ENCODE measurements at places on chromosomes 12 and 14.

GRCh38 chr14:73754911-73755360, 40.8 kb upstream of the PNMA1 start:
- DNase-seq, result no peak

GRCh38 chr14:35159742-35160409, 37.5 kb downstream of the PRORP start:
- no peak for DNase-seq

DNA sequence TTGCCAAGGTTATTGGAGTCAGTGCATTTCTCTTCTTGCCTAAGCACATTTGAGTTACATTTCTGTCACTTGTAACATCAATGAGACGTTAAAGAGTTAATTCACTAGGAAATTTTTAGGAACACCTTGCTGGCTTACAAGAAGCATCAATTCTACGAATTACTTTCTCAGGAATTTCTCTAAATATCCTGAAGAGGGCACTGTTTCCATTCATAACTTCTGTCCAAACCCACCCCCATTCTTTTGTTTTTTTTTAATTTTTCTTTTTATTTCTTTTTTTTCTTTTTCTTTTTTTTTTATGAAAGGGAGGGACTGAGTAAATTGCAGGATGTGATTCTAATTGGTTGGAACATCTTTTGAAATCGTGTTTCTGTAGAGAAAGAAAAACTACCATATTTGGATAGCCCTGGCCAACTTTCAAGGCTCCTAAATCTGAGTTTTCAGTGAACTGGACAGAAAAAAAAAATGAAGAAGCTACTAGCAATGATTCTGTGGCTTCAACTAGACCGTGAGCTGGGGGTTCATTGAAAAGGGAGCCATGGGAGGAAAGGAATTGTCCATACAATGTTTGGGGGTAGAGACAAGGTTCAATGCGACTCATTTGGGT, 285.3 kb downstream of the DAD1 start:
- DNase-seq, result peak; percentile 8

DNA sequence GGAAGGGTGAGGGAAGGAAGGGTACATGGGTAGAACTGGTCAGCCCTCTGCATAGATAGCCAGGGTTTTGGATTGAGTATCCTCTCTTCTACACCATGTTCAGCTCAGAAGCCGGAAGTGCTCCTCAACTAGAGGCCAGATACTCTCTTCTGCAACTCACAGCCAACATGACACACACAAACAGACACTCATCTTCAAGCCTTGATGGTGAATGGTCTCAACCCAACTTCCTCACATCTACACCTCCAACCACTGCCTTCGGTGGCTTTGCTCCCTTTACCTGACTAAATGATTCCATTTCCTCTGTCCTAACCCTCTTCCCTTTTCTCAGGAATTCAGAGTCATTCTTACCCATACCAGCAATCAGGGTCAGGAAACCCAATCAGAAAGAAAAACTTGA, 7.6 kb upstream of the FKBP11 start:
- DNase-seq, result no peak

- peak; percentile 60 for DNase-seq
These were observed at the start of gene CCDC177 for GRCh38 chr14:69574263-69574953. Gene CCDC177, minus strand, starts transcription at chr14:69574871. Its CDS starts 1,249 bp downstream, at chr14:69573622.

DNA sequence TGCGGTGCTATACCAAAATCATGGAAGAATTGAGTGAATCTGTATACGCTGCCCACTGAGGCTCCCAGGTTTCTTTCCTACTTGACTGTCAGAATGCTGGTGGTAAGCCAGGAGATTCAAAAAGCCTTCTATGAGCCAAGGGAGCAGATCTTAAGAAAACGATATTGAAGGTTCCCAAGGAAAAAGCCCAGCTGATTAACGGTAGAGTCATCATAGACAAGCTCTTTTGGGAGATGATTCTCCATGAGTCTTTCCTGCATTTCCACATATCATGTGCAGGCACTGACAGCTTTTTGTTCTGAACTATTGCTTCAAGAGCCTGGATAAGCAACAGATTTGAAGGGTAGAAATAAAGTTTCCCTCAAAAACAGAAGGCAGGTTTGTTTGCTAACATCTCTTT, 17.5 kb downstream of the SLC35F4 start:
- DNase-seq, result no peak

GRCh38 chr12:110289044-110289710, 8.1 kb downstream of the ATP2A2 start:
- no peak for DNase-seq

DNA sequence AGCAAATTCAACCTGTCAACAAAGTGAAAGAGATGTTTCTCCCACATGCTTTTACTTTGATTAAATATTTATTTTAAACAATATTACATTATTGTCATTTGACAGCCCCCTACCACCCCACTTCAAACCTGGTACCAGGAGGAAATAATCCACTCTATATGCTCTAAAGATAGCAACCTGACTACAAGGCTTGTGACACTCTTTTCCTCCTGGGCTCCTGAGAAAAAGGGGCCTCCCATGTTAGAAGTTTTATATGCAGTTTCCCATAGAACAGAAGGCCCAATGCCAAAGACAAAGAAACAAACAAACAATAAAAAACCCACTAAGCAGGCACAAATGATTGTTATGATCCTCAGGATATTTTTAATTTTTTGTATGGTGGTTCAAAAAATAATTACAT, 73.6 kb downstream of the RPS29 start:
- DNase-seq, result no peak

DNA sequence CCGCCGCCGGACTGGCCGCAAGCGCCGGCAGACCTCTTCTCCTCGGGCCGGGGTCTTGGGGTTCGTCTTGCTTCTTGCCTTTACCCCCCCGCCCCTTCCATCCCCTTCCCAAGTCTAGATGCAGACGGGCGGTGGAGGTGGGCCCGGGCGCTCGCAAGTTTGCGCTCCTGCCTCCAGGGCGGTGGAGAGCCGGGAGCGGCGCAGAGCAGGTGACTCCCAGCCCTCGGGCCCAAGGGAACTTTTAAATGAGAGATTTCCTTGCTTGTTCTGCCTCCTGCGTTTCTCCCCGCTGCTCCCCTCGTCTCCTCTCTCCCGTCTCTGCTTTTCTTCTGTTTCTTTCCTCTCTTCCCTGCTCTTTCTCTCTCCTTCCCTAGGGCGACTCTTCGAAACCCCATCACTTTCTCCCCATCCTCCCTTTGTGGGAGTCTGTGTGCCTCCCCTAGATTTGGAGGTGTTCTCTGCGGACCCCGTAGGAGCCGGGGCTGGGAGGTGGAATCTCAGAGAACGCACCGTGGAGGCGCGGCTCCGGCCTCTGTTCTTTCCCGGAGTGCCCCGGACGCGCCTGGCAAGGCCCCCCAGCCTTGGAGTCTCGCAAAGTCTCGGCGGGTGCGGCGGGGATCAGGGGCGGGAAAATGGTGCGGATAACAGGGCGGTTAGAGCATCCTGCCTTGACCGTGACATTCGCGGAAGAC, 114.7 kb upstream of the MYL2 start:
- DNase-seq, result no peak

DNA sequence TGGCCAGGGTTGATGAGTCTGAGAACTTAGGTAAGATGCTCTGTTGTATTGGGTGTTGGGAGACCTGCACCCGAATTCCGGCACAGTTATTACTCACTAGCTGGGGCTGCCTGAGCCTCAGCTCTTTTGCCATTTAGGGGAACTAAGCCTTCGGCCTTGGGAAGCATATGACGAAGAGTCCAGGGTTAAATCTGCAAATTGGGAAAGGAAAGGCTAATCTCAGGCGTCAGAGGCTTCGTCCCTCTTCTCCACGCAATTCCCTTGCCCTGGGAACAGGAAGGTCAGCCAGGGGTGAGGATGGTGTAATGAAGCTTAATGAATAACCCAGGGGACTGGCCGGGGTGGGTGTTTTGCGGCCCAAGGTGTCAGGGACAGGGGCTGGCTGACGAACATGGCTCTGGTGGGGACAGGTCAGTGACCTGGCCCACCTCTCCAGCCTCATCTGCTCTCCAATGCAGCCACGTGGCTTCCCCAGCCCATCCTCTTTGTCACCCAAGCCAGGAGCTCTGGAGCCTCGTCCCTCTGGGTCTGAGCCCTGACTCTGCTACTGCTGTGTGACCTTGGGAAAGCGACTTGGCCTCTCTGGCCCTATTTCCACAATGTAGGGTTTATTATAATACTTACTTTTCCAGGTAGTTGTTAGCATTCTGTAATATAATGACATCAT, 3.8 kb upstream of the SDSL start:
- DNase-seq, result no peak

GRCh38 chr12:128971802-128972201, 118.5 kb downstream of the GLT1D1 start:
- DNase-seq, result no peak

DNA sequence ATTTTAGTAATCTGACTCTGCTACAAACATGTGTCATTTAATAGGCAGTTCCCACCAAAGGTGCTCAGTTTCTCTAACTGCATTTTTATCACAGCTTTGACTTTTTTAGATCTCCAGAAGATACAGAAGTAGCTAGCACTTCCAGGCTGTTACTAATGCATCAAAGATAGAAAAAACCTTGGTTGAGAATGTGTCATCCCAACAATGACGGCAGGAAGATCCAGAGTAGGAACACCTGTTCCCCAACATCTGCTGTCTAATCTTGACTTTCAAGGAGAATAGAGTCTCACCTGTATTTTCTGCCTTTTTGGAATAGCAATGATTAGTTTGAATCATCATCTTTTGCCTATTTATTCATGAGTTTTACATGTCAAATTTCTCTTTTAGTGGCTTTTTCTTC, 45.0 kb downstream of the ARMH4 start:
- no peak for DNase-seq

DNA sequence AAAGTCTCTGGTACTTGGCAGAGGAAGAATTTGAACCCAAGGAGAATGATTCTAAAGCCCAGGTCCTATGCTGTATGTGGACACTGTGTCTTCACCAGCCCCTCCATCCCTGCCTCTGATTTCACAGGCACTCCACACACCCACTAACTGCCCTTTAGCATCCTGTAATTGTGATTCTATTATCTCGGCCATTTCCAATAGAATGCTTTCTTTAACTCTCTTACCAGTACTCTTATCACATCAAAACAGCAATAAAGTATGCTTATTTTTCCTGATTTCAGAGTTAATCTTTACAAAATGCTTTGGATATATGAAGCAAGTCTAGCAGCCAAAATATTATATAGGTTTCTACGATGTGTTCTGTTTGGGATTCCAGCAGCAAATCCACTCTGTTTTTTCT, 37.9 kb upstream of the BTG1 start:
- no peak for DNase-seq

DNA sequence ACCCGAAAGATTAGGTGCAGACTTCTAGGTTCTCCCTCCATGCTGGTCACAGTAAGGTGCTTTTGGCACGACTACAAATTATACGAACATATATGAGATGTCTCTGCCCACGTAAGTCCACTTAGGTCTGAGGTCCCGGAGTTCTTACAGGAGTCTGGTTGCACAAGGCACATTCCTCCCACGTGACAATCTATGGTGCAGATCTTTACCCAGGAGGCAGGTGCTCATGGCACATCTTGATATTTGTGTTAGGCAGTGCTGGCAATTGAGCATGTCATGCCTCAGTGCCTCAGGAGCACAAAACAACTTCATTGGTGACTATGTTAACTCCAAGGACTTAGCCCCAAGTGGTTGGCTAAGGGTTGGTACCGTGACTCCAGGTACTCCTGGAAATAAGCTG, 92.0 kb upstream of the AMN1 start:
- DNase-seq, result no peak

GRCh38 chr12:45244561-45245343, 28.9 kb downstream of the ANO6 start:
- no peak for DNase-seq

GRCh38 chr12:10048526-10048925, 18.0 kb downstream of the CLEC9A start:
- no peak for DNase-seq

- DNase-seq, result peak; percentile 52
These were observed 65.5 kb downstream of the LRP6 start for GRCh38 chr12:12201274-12201758.

DNA sequence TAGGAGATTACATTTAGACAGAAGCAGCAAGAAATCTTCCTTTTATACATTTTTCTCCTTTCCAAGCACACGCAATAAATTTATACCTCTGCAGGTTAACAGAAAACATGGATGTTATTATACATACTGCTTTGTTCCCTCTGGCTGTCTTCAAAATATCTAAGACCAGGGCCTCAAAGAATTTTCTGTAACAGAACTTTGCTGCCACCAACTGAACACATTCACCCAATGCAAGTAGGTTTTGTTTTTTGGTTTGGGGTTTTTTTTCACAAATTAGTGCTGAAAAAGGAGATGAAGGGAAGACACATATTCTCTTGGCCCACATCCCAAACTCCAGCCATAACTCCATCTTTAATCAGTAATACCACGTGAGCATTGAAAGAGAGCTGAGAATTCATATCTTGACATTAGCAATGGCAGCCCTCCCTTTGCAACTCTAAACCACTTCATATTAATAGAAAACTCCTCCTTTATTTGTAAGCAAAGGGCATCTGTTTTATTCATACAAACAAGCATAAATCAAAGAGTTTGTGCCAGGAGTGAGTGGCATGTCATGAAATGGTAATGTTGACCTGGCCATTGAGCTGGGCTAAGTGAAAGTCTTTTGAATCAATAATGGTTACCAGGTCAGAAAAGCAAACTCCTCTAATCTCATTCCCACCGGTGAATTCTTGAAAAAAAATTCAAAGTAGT, 150.8 kb upstream of the FSCB start:
- peak; percentile 10 for DNase-seq
